ENCODE measurements at places on chromosomes 16 and 17.

- DNase-seq: no peak
Measured at GRCh38 chr17:56031636-56032035, 121.6 kb upstream of the ANKFN1 start.

- no peak for DNase-seq
Measured at GRCh38 chr17:80428363-80428762, 13.4 kb downstream of the ENDOV start.

DNA sequence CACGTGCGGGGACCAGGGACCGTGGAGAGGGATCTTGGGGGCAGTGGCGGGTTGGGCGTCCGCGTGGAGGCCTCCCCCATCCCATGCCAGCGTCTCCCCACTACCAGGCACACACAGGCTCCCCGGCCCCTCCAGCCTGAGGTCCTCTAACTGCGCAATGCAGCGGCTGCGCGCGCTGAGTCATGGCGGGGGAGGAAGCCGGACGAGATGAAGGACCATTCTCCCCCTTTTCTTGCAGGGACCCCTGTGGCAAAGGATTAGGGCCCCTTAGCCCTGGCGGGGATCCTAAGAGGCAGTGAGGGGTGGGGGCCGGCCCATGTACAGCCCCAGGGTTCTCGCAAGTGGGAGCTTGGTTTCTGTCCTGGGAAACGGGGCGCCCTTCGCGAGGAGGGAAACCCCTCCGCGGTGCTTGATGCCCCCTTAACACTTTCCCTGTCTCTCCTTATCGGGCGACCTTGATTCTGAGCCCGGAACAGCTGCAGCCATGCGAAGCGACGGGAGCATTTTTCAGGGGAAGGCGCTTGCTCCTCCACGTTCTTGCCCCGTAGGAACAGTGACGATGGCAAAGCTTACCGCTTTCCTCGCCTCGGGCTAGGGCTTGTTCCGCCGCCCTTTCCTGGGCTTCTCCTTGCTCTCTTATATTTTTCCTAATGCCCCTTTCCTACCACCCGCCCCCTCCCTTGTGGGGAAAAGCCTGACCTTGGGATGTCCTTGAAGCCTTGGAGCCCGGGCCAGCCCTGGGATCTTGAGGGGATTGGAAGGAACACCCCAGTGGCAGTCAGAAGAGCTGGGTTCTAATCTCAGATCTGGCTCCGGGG is 592 bp downstream of the ALDOA start:
- DNase-seq: no peak

DNA sequence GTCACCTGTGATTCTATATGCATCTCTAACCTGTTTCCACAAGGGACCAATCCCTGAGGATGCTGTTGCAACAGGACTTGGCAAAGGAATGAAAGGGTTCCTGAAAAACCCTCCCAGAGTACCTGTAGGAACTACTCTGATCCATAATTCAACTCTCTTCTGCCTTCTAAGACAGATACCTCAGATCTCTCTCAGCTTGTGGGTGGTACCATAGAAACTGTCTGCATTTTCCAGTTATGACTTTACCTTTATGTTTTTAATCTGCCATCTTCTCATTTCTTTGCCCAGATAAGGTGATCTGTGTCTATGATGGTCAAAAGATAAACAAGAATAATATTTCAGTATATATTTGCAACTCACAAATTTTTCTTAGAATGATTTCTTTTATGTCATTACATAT is 65.1 kb downstream of the TMC6 start:
- DNase-seq: no peak

DNA sequence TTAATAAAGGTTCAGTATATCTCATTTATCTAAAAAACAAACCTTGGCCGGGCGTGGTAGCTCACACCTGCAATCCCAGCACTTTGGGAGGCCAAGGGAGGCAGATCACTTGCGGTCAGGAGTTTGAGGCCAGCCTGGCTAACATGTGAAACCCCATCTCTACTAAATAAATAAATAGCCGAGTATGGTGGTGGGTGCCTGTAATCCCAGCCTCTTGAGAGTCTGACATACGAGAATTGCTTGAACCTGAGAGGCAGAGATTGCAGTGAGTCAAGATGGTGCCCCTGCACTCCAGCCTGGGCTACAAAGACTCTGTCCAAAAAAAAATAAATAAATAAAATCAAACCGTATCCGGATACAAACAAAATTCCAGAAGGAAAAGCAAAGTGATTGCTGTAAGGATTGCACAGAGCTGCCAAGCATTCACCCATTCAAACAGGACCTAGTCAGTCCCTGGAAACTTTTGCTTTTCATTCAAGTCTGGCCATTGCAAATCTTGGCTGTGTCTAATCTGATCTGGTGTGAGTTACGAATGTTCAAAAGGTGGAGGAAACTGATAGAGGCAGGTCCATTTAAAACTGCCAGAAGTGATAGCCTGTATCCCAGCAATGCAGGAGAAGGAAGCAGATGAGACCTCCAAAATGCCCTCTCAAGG is 102.5 kb upstream of the CLEC3A start:
- no peak for DNase-seq

DNA sequence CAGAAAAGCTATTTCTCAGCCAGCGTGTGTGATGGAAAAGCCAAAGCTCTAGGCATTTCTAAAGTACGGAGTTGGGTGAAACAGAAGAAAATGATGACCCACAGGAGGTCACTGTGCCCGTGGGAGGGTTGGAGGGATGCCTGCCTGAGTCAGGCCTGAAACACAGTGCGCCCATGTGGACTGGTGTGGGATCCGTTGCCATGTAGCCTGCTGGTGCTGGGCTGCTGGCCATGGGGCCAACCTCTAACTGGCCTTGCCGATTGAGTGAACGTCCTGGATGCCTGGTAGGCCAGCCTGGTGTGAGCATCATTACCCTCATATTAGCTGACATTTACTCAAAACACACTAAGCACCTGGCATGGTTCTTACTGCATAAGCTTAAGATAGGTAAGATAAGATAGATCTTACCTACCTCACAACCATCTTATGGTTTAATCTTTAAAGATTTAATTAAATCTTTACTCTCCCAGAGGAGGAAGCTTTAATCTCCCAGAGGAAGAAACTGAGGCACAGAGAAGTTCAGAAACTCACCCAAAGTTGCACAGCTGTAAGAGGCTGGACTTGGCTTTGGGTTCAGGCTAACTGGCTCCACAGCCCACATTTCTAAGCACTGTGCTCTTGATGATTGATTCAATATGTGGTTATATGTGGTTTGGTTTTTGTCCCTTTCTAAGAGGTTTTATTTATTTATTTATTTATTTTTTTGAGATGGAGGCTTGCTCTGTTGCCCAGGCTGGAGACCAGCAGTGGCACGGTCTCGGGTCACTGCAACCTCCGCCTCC is 15.7 kb downstream of the MGAT5B start:
- DNase-seq: no peak

GRCh38 chr17:15944759-15945526 is at the start of gene ADORA2B:
TSS of gene ADORA2B (plus strand) at chr17:15945130. CDS start at chr17:15945249, 119 bp downstream.
- no peak for DNase-seq

DNA sequence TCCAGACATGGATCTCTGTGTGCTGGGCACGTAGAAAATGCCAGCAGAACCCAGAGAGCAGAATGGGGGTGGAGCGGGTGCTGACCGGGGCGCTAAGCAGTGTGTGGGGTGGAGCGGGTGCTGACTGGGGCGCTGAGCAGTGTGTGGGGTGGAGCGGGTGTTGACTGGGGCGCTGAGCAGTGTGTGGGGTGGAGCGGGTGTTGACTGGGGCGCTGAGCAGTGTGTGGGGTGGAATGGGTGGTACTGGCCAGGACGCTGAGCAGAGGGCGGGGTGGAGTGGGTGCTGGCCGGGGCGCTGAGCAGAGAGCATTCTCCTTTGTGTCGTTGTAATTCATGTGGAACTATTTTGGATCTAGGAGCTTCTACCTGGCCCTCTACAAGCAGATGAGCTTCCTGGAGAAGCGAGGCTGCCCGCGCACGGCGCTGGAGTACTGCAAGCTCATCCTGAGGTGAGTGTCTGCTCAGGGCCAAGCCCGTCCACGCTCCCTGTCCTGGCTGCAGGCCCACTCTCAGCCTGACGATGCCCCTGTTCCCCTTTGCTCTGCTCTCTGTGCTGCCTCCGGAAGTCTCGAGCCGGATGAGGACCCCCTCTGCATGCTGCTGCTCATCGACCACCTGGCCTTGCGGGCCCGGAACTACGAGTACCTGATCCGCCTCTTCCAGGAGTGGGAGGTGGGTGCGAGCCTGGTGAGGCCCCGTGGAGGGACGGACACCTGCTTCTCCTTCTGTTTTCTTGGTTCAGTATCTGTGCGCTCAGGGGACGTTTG is 20.3 kb upstream of the MC1R start:
- DNase-seq: no peak

- no peak for DNase-seq
Measured at GRCh38 chr16:52705122-52705521, 158.2 kb upstream of the TOX3 start.

- no peak for DNase-seq
Measured at GRCh38 chr17:72021417-72022041, 99.3 kb upstream of the SOX9 start.

- DNase-seq: no peak
Measured at GRCh38 chr16:74846714-74847113, 72.1 kb upstream of the FA2H start.

GRCh38 chr16:19890901-19891300 is 6.3 kb upstream of the GPRC5B start:
- no peak for DNase-seq

- no peak for DNase-seq
Measured at GRCh38 chr17:52233176-52233575, 74.7 kb upstream of the CA10 start.

DNA sequence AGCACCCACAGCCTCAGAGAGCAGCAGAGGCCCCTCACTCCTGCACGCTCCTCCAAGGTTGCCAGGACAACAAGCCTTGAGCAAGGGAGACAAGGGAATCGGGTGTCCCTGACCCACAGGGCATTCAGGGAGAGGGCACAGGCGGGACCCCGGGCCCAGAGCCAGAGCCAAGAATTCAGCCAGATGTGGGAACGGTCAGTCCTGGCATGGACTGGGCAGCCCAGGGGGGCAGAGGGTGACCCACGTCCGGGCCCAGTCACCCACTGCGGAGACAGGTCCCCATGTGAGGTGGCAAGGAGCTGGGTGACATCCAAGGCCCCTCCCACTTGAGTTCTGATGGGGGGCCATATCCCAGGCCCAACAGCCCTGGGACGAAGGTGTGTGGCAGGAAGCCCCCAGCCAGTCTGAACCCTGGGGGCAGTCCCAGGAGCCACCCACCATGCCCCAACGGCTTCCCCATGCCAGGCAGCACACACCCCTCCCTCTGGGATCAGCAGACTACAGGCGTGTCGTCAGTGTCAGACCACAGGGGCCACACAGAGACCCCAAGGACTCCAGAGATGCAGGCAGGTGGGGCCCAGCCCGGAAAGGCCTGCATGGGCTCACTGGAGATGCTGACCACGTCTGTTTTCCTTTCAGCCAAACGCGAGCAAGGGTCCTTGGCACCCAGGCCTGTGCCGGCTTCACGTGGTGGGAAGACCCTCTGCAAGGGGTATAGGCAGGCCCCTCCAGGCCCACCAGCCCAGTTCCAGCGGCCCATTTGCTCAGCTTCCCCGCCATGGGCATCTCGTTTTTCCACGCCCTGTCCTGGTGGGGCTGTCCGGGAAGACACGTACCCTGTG is 23.0 kb downstream of the USP6 start:
- DNase-seq: no peak

- no peak for DNase-seq
Measured at GRCh38 chr17:79836972-79837887, 2.0 kb downstream of the CBX4 start.

DNA sequence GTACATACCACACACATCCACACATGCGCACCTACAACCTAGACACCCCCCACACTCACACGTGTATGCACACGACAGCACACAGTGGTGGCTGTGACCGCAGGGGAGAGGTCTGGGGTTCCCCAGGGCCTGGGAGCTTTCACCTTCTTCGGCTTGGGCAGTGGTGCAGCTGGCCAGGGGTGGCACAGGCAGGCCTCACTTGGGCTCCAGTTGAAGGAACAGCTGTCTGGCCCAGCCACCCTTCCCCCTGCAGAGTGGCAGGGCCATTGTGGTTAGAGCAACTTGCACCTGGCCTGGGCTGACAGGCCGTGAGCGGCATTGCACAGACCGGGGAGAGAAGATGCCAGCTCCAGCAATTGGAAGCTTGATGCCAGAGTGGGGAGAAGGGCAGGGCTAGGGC is 114.5 kb upstream of the GSE1 start:
- DNase-seq: no peak

GRCh38 chr16:672371-672770 is 3.1 kb upstream of the RHBDL1 start:
- DNase-seq: no peak

DNA sequence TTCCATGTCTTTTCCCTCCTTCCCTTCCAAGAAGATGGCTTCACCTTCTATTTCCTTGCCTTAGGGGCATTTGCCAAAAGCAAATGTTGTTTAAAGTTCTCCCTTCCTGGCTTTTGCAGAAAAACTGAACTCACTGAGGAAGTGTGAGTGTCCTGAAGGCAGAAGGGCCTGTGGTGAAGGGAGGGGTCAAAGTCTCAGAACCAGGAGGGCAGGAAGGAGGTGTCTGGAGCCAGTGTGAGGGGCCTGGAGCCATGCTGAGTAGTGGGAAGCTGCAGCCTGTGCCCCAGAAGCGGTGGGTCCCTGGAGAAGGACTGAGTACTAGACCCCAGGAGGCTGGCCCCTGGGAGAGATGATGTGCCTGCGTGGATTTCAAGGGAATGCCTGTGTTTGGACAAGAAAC is 23.8 kb upstream of the SUPT4H1 start:
- DNase-seq: no peak

GRCh38 chr17:76757256-76757655 is 19.3 kb downstream of the MFSD11 start:
- no peak for DNase-seq

- no peak for DNase-seq
Measured at GRCh38 chr17:45841883-45842525, 2.7 kb upstream of the SPPL2C start.

DNA sequence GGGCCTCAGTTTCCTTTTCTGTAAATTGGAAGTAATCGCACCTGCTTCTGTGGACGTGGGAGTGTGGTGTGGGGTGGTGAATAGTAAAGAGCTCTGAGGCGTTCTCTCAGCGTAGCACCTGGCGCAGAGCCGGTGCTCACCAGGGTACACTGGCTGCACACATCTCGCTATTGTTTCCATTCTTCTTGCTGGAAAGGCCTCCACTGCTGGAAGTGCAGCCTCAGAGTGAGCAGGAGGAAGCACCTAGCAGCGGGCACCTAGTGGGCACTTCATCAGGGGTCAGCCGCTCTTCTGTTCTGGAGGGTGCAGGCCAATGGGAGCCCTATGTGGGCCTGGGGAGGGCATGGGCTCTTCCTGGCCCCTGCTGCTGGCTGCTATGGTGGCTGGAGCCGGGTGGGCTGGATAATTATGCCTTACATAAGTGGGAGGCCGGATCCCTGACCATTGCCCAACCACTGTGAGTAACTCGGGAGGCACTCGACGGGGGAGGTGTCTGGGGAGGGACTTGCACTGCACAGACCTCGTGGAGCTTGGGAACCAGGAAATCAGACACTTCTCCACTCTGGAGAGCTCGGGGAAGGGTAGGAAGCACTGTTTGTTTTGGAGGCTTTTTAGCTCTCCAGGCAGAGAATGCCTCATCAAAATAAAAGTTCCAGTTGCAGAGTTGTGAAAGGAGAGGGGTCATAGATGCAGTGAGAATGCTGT is 1.7 kb downstream of the MAP2K3 start:
- DNase-seq: no peak
